ENCODE measurements at places on chromosomes 4 and X. TPM values are rescaled to one million over a fixed set of nuclear protein-coding genes. Genes with fewer than 3 reads are reported as not detected.

- no peak for DNase-seq
Measured at GRCh38 chrX:122626871-122627270, 557.2 kb upstream of the GRIA3 start.

DNA sequence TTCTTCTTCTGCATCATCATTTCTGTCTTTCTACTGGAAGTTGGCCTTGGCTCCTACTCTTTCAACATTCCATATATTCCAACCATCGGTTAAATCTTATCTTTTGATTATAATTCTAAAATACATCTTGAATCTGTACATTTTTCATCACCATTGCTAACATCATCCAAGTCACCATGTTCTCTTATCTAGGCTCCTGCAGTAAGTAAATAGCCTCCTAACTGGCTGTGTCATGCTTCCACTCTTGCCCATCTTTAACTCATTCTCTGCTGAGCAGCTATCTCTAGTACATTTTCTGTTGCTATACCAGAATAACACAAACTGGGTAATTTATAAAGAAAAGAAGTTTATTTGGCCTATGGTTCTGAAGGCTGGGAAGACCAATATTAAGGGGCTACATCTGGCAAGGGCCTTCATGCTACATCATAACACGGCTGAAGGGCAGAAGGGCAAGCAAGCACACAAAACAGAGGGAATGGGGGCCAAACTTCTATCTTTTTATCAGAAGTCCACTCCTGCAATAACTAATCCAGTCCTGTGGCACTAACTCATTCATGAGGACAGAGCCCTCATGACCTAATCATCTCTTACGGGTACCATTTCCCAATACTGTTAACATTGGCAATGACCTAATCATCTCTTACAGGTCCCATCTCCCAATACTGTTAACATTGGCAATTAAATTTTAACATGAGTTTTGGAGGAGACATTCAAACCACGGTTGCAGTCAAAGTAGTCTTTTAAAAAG is 72.2 kb downstream of the ENOX2 start:
- DNase-seq, result no peak

DNA sequence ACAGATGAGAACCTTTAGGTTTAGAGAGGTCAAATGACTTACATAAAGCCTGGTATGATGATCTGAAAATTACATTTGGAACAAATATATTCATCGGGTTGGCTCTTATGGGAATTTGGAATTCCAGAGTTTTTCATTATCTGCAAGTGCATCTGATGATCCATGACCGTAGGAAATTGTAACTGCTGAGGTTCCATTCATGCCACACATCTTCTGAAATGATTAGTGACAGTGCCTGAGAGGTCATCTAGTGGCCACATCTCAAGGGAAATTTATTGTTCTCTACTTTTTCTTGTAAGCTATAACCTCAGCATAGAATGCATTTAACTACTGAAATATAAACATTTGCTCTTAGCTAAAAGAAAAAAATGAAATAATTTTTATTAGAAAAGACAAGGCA is 105.8 kb upstream of the NWD2 start:
- no peak for DNase-seq

GRCh38 chrX:397575-397974 is 10.9 kb upstream of the PPP2R3B start:
- no peak for DNase-seq

DNA sequence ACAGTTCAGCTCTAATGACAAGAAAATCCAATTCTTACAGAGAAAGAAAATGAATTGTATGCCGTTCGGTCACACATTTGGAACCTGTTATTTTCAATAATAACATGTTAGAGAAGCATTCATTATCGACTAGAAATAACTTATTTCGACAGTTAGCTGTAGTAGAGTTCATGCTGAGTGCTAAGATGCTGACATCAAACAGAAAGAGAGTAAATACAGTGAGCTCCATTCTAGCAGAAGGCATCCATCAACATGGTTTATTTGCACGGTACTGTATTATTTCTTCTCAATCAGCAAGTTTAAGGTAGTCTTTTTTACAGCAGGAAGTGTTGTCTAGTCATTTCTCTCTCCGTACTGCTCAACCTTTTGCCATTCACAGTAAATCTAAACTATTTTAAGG is 732.1 kb downstream of the STIM2 start:
- no peak for DNase-seq

REST gene
- 52.8 TPM for polyA plus RNA-seq

GRCh38 chr4:180953572-180953971 is 1289.6 kb upstream of the TENM3 start:
- no peak for DNase-seq

DNA sequence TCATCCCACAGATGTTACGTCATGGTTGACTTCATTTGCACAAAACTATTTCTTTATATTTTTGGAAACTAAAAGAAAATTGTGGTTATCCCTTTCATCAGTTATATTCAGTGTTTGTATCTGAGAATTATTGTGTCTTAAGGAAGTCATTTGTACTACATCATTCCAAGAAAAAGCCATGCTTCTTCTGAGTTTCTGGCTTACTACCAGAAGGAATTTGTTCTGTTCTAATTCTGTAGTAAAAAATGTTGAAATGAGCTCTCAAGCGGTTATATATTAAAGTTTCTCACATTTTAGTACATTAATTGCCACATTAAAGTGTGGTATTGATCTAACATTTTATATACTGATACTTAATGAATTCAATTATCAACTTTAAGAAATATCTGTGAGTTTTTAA is 1844.5 kb downstream of the PCDH7 start:
- no peak for DNase-seq

FREM3 gene
- 0.07 TPM for polyA plus RNA-seq

DNA sequence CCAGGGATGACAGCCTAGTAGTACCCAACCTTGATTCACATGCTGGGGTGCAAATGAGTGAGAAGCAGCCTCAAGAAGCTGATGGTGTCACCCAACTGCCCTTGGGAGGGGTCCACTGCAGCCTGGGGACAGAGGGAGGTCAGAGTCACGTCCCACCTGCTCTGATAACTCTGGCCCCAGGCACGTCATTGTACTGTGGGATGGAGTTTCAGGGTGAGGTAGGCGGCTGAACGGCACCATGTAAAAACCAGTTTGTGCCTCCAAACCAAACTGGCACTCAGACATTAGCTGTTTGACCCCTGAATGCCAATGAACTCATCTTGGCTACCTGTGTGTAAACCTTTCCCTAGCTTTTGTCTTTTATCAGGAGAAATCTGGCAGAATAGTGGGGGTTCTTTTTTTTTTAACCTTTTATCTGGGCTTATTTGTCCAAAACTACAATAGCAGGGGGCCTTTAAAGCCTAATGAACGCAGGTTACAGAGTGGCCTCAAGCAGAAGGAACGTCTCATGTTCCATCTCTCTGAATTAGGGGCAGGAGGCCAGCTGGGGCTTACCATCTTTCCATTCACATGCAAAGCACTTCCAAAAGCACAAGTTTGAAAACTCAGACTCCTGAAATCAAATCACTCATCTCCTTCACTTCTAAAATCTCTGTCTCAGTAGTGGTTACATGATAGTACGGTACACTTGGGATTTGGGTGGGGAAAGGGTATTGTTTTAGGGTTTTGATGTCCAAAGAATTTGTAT is 89.4 kb downstream of the IRF2 start:
- DNase-seq, result no peak

- no peak for DNase-seq
Measured at GRCh38 chr4:112951362-112952312, 97.8 kb upstream of the ANK2 start.

CSN1S1 gene
- polyA plus RNA-seq, result not detected

- DNase-seq, result no peak
Measured at GRCh38 chr4:74931376-74931775, 1.5 kb upstream of the PARM1 start.

GRCh38 chr4:112939901-112940300 is 109.6 kb upstream of the ANK2 start:
- no peak for DNase-seq

DNA sequence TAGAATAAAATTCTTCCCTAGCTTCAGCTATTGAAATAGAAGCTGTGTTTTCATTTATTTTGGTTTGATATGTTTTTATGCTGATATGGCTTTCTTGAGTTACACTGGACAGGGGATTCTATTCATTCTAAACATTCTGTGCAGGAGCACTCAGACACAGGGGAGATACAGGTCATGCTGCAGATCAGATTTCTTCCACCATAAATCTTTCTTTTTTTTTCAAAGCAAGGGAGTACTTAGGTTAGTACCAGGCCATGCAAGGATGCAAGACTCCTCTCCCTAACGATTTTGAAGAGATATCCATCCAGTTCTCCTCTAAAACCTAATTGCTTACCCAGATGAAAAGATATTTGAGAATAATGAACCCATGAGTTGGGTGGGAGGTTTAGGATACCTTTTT is 21.4 kb downstream of the ETDC start:
- no peak for DNase-seq
